ENCODE measurements at places on chromosomes 4 and X.
A peak's percentile ranks its signal among the peaks of the same experiment; 100 is the strongest.

DNA sequence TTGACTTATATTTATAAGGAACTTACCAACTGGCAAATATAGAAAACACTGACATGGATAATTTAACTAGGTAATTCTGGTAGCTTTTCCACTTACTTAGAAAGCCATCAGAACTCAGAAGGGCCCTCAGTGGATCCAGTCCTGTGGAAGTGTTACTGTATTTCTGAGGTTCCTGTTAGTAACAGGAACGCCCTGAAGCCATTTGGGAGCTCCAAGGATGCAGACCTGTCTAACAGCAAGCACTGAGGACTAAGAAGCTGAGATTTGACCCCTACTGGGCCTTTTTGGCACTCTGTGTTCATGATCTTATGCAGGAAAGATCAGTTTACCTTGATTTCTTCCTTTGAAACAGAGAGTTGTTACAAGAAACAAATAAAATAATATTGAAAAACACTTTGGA is 46.0 kb upstream of the TLL1 start:
- DNase-seq: no peak

DNA sequence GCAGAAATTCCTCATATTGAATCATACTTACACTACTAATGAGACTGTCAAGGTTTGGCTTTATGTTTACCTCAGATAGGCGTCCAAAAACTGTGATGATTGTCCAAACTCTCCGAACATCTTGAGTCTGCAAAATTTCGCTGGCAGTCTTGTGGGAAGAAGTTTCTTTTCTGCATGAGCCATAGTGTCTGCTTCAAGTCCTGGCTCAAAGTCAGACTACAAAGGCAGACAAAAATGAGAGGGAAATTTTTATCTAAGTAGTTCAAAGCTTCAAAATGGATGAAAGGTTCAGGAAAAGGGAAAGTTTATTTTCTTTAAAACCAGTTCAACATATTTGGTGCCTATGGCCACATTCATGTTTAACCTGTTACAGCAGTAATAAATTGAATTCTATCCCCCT is 40.7 kb downstream of the PALLD start:
- no peak for DNase-seq

DNA sequence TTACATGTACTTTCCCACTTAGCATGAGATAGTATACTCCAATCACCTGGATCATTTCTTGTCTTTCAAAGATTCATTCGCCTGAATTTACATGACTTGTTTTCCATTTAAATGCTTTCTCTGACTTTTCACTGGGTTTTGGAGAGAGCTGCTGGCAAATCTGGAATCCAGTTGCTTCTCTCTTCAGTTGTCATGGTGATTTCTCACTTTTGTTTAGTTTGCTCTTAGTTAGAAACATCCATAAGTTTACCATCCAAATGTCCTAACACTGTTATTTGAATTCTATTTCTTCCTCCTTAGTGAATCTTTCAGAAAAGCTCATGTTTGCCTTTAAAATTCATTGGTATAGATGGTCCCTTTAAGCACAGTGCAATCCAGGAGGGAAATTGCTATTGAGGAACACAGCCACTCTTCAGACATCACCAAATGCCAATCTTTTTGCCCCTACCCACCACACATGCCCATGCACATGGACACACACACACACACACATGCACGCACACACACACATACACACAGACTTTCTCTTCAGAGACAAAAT is 51.7 kb downstream of the REELD1 start:
- no peak for DNase-seq

GRCh38 chr4:185384930-185385331 is 10.8 kb downstream of the LRP2BP start:
- no peak for DNase-seq

GRCh38 chr4:179165000-179165738 is 1722.9 kb upstream of the AGA start:
- DNase-seq: no peak

DNA sequence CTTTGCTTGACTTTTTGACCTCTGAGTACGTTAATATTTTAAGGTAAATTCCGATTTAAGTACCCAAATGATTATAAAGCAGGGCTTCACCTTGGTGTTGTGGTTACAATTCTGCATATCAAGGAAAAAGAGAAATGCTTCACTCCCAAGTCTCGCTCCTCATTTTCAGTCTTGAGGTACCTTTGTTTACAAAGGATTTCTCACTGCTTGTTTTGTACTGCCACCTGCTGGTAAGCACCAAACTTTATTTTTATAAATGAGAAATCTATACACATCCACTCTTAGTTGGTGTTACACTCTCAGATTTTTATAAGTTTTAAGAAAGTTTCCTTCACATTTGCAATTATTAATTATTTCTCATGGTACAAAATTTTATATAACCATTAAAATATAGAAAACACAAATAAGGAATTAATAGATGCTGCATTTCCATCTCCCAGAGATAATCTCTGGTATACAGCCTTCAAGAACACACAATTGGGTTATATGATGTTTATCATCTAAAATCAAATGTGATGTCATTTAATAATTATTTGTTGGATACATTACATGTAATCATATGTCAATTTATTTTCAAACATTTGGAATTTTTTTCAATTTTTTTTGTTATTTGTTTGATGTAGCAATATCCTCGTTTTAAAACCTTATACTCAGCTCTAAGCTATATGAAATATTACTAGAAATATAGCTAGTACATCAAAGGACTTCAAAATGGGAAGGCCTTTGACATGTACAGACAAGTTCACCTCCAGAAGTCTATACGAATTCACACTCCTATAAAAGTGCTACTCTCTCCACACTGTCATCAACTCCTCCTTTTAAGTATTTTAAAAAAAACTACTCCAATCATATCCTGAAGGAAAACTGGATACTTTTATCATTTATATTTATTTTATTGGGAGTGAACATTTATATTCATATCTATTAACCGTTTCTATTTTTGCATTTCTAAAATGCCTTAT is 179.9 kb downstream of the KCNIP4 start:
- DNase-seq: peak; percentile 41

GRCh38 chr4:77169481-77169880 is 12.5 kb downstream of the CCNG2 start:
- no peak for DNase-seq

- DNase-seq: no peak
These were observed 98.2 kb upstream of the ARSJ start for GRCh38 chr4:114077610-114078009.

Measured in renal cortex interstitium (tissue), 15 donors.